ENCODE measurements at places on chromosomes 7 and 10.
A peak's percentile ranks its signal among the peaks of the same experiment; 100 is the strongest.

DNA sequence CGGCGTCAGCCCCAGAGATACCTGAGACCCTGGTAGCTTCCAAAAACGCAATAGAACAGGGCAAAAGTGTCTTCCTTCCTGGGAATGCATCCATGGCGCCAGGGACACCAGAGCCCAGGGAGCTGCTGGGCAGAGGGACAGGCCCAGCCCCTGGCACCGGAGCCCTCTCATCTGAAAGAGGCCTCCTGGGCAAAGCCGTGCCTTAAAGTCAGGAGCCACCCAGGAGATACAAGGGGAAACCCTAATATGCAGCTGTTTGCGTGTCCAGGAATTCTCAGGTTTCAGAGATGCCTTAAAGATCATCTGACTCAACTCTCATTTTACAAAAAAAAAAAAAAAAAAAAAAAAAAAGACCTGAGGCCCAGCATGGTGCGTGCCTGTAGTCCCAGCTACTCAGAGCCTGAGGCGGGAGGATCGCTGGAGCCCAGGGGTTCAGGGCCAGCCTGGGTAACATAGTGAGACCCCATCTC lies 28.0 kb downstream of the NUDT1 start:
- no peak for DNase-seq

- DNase-seq = no peak
These were observed 79.1 kb upstream of the NEUROD6 start for GRCh38 chr7:31419505-31420055.

DNA sequence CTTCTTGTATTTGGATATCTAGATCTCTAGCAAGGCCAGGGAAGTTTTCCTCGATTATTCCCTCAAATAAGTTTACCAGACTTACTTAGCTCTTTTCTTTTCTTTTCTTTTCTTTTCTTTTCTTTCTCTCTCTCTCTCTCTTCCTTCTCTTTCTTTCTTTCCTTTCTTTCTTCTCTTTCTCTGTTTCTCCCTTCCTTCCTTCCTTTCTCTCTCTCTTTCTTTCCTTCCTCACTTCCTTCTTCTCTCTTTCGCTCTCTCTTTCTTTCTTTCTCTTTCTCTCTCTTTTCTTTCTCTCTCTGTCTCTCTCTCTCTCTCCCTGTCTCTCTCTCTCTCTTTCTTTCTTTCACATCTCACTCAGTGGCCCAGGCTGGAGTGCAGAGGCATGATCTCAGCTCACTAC lies 37.0 kb downstream of the UPP1 start:
- DNase-seq = no peak

- DNase-seq = no peak
These were observed 4.7 kb upstream of the ZYX start for GRCh38 chr7:143376396-143376795.

DNA sequence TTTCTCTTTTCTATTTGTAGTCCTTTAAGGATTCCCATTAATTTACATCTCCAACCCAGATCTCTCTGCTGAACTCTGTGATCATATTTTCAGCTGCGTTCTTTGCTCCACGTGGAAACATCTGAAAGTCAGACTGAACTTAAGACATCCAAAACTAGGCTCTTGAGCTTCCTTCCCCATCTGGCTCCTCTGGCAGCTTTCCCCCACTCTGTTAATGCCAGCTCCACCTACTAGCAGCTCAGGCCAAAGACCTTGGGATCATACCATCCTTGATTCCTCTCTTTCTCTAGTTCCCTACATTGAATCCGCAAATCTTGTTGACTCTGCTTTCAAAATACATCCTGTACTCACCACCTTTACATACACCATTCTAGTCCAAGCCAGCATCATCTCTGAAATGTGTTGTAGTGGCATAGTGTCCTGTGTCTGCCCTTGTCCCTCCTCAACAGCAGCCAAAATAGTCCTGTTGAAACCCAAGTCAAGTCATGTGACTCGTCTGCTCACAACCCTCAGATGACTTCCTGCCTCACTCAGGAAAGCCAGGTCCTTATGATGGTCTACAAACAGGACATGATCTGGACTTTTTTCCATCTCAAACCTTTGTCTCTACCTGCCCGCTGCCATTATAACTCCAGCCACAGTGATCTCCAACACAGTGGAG lies 7.0 kb downstream of the REEP3 start:
- DNase-seq = no peak

DNA sequence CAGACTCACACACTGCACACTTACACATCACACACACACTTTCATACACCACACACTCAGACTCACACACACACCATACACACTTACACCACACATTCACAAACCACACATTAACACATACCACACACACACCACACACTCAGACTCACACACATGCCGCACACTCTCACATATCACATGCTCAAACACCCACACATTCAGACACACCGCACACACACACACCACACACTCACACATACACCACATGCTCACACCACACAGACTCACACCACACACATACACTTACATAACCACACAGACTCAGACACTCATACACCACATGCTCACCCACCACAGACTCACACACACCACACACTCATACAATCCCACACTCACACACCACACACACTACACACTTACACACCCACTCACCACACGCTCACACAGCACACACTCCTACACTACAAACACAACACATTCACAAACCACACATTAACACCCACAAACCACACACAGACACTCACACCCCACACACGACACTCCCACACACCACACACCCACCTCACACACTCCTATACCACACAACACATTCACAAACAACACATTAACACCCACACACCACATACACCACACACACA lies 125.4 kb downstream of the EVX1 start:
- no peak for DNase-seq

DNA sequence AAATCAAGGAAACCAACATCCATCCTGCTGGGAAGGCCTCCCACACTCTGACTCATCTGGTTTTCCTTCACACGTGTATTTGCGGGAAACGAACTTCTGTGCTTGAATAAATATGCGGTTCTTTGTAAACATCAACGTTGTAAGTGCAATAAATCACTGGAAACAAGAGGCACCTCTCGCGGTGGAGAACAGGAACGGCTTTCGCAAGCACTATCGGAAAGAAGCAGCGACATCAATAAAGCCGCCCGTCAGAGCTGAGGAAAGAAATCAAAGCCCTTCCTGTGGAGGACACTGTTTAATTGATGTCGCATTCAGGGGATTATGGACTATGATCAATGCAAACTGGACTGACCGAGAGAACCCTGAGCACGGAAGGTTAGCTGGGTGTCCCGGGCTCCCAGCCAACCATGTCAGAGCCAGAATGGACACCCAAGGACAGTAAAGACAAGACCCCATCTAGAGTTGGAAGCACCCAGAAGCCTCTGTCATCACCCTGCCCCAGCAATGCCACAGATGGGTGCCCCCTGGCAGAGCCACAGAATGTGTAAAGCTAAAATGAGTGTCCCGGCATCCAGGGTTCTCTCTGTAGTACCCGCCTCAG lies 37.6 kb downstream of the OAT start:
- no peak for DNase-seq

DNA sequence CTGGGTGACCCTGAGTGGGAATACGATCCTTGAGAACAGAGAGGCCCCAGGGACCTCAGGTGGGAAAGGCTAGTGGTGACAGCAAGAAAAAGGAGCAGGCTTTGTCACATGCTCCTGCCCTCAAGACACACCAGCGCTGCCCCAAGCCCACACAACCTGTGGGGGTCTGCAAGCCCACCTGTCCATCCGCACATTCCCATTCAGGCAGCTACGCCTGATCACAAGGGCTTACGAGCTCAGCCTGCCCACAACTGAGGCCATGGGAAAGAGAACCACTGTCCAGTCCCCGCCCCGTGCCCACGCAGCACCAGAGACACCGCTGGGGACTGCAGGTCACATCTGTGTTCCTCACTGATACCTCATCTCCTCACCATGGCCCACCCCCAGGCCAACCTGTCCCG lies 26.7 kb downstream of the EBF3 start:
- no peak for DNase-seq

DNA sequence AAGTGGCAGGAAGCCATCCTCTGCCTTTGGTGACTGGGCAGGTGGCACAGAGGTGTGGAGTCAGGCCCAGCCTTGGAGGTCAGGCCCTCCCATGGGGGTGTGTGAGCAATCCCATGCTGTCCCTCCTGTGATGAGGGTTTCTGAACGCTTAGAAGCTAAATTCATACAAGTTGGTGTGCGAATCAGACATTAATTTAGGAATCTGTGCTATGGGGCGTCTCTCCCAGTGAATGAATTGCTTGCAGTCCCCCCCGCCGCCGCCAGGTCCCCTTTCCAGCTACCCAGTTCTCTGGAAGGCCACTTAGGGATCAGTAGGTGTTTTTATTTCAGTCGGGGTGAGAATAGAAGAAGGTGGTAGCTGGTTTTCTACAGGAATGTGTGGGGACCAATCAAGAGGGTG lies 37.5 kb downstream of the LRRC18 start:
- DNase-seq = no peak

DNA sequence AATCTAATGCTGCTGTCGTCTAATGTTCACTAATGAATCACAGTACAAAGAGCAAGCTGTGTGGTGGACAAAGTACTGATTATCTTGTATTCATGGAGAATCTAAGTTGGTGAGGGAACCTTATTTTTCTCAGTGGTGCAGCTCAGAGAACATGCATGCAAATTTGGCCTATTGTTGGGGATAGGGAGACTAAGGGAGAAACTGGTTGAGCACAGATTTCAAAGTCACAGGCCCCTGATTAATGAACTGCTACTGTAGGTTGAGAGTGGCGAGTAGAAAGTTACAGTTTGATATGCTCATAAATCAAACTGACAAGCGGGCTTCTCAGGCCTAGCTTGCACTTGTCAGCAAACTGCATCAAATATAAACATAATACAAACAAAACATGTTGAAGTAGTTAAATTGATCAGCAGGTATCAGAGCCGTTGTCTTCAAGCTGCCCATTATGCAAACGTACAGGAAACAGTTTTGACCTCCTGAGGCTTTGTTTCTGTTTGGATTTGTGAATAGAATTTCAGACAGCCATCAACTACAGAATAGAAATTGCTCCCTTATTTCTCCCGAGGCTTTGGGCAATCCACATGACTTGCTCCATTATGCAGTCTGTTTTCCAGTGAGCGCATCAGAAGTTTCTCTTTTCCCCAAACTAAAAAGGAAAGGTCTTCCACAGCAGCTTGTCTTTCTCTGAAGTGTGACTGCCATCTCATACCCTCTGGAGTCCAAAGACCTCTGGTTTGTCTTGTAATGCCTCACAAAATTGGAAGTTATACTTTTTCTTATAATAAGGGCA lies 215.8 kb downstream of the FOXP2 start:
- DNase-seq = no peak

DNA sequence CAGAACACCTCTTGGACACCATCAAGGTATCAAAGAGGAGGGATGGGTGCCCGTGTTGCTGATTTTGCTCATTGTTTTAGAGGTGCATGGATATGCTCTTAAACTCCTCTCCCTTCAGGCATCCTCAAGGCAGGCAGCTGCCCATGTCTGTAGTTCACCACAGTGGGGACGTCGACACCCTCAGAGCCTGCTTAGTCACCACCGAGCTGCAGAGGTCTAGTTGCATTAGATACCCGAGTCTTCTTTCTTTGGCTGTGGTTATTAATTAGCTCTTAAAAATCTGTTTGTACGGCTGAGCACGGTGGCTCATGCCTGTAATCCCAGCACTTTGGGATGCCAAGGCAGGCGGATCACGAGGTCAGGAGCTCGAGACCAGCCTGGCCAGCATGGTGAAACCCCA lies 24.7 kb upstream of the TSPAN13 start:
- no peak for DNase-seq

DNA sequence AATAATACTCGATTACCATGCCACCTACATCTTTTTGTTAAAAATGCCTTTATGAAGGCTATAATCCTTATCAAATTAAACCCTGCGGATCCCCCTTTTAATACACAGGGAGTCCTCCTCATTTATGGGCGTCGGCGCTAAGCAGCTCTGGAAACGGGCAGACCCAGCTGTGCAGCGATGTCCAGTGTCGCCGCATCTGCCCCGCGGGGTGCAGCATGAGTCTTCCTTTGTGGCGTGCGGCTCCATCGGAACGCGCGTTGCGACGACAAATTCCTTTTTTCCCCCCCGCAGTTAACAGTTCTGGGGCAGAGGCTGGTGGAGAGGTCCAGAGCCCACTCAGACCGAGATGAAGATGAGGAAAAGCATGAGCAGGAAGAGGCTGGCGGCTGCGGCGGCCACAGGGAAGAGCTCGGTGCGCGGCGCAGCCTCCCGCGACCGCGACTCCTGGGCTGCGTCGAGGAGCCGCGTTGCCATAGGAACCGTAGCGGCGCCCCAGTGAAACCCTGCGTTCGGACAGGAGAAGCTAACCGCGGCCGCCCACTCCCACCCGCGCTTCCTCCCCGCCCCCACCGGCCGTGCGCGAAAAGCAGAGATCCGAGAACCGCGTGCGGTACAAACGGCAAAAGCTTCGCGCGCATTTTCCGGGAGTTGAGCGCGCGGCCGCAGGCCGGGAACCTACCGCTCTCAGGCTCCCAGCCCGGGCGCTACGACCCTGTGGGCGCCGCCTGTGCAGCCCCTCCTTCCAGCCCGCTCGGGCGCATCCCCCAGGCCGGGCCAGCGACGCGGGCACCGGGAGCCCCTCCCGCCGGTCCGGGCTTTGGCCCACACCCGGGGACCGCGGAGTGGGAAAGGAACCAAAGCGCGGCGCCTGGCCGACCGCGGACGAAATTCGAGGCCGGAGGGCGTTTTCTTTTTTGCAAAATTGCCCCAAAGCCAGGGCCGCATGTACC lies 130.6 kb downstream of the SPAG6 start:
- DNase-seq = peak; percentile 31

- DNase-seq = no peak
These were observed 55.2 kb downstream of the MAGI2 start for GRCh38 chr7:79398138-79398749.

Data from endothelial cell (in vitro differentiated cells).